HCT116 (cell line): ENCODE measurements at places on chromosomes 11 and 22. TPM values are rescaled to one million over a fixed set of nuclear protein-coding genes. Genes with fewer than 3 reads are reported as not detected.
A peak's percentile ranks its signal among the peaks of the same experiment; 100 is the strongest.

MAJIN gene
- not detected for total RNA-seq

ZBTB16 gene
- total RNA-seq = 0.30 TPM

UBQLN3 gene
- total RNA-seq = not detected

CYB5R3 gene
- 127 TPM for total RNA-seq

DNA sequence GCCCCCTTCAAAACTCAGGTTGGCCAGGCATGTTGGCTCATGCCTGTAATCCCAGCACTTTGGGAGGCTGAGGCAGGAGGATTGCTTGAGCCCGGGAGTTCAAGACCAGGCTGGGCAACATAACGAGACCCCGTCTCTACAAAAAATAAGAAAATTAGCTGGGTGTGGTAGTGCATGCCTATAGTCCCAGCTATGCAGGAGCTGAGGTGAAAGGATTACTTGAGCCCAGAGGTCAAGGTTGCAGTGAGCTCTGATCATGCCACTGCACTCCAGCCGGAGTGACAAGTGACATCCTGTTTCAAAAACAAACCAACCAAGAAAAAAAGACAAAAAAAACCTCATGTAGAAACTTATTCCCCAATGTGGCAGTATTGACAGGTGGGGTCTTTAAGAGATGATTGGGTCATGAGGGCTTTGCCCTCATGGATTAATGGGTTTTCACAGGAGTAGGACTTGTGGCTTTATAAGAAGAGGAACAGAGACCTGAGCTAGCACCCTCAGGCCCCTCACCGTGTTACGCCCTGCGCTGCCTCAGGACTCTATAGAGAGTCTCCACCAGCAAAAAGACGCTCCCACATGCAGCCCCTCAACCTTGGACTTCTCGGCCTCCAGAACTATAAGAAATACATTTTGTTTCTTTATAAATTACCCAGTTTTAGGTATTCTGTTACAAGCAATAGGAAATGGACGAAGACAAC is 22.3 kb downstream of the LAYN start:
- no peak overlapping the region for H3K27ac ChIP-seq
- no peak for DNase-seq
- H3K36me3 ChIP-seq = no peaks in the 10 kb centered on the region
- peaks cover 7% of the 10 kb centered on the region; the same call in 1 of the 2 replicates for H3K4me1 ChIP-seq

DNA sequence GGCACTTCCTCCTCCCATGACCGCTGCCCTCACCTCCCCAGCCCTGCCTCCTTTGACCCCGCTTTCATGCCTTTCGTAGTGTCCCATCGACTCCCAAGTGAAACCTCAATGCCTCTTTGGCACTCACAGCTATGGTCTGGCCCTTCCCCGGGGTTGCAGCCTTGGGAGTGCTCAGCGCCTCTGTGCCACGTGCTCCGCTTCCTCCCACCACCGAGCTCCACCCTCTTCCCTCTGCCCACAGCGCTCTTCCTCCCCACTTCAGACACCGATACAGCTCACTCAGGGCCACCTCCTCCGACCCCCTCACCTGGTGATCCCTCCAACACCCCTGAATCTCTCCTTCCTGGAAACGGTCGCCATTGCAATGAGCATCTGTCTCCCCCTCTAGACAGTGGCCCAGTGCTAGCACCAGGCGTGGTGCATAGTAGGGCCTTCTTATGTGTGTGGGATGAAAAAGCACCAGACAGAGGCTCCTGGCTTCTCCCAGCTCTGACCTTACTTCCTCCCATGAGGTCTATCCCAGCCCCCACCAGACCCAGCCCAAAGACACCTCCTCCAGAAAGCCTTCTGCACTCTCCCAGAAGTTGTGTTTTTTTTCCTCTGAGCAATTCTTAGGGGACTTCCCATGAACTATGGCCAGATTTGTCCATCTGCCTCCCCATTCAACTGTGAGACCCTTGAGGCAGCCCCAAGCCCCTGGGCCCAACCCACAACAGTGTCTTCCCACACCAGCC is 16.4 kb upstream of the SCGB1A1 start:
- no peaks in the 10 kb centered on the region for H3K27me3 ChIP-seq
- no peaks in the 10 kb centered on the region for H3K36me3 ChIP-seq
- no peak overlapping the region for H3K4me3 ChIP-seq
- no peak for DNase-seq
- H3K27ac ChIP-seq = no peak overlapping the region

GRCh38 chr11:33892906-33893594 is 1.2 kb upstream of the LMO2 start:
- no peak overlapping the region for H3K4me3 ChIP-seq
- H3K27ac ChIP-seq = no peak overlapping the region
- DNase-seq = no peak
- no peaks in the 10 kb centered on the region for H3K27me3 ChIP-seq

DNA sequence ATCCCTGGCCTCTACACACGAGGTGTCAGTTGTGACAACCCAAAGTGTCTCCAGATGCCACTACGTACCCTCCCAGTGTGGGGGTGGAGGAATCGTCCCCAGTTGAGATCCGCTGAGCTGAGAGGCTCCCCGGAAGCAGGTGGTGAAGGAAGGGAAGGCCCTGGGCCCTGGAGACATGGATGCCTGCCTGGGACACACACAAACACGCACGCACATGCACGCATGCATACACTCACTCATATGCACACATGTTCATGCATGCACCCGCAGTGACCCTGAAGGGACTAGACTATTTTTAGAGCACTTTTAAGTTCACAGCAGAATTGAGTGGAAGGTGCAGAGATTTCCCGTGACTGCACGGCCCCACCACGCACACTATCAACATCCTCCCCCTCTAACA is 50.9 kb downstream of the PARVB start:
- H3K27ac ChIP-seq = no peak overlapping the region
- H3K4me3 ChIP-seq = no peak overlapping the region
- no peak for DNase-seq
- no peaks in the 10 kb centered on the region for H3K36me3 ChIP-seq
- H3K4me1 ChIP-seq = no peaks in the 10 kb centered on the region

- H3K36me3 ChIP-seq = no peaks in the 10 kb centered on the region
- H3K27ac ChIP-seq = no peak overlapping the region
- DNase-seq = no peak
- no peaks in the 10 kb centered on the region for H3K27me3 ChIP-seq
- no peaks in the 10 kb centered on the region for H3K4me1 ChIP-seq
- H3K4me3 ChIP-seq = no peak overlapping the region
Measured at GRCh38 chr11:7004482-7004881, 15.7 kb downstream of the ZNF214 start.

GRCh38 chr11:133808393-133809140 is 36.7 kb downstream of the SPATA19 start:
- H3K4me1 ChIP-seq = no peaks in the 10 kb centered on the region

DNA sequence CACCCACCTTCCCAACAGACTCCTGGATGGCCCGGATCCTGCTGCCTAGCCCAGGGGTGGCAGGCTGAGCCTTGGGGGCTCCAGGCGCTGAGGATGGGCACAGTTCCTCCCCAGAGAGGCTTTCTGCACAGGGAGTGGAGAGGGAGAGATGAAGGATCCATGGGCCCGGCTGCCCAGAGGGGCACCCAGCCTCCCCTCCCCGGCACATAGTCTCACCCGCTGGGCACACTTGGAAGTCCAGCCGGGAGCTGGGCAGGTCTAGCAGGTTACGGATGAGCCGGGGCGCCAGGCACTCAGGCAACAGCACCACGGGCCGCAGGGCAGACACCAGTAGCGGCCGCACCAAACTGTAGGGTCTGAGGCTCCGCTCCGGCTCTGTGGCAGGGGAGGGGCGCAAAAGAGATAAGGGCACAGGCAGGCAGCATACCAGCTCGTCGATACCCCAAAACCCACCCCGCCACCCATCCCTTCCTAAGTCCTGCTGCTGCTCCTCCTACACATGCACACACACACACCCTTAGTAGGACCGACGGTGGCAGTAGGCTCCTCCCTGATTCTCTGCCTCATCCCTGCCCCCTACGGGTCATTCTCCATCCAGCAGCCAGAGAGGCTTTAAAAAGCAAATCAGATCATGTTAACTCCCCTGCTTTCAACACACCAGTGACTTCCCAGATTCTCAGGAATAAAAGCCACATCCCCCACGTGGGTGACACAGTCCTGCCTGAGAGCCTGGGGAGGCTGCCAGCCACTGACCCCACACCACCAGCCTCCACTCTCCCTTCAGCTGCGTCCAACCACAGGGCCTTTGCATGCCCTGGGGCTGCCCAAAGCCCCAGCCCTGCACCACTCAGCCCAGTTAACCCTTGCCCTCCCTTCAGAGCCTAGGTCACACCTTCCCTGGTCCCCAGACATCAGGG is 6.5 kb upstream of the MFNG start:
- H3K4me1 ChIP-seq = peaks cover 34% of the 10 kb centered on the region
- peaks cover 7% of the 10 kb centered on the region for H3K36me3 ChIP-seq
- H3K27me3 ChIP-seq = no peaks in the 10 kb centered on the region
- no peak overlapping the region for H3K4me3 ChIP-seq
- H3K27ac ChIP-seq = peak overlapping the region; percentile 16; the same call in 1 of the 2 replicates
- no peak for DNase-seq

- peaks cover 30% of the 10 kb centered on the region for H3K36me3 ChIP-seq
- H3K4me3 ChIP-seq = no peak overlapping the region
- H3K4me1 ChIP-seq = no peaks in the 10 kb centered on the region
- no peaks in the 10 kb centered on the region for H3K27me3 ChIP-seq
- DNase-seq = no peak
Measured at GRCh38 chr22:49785046-49785521, 42.6 kb downstream of the BRD1 start.

DNA sequence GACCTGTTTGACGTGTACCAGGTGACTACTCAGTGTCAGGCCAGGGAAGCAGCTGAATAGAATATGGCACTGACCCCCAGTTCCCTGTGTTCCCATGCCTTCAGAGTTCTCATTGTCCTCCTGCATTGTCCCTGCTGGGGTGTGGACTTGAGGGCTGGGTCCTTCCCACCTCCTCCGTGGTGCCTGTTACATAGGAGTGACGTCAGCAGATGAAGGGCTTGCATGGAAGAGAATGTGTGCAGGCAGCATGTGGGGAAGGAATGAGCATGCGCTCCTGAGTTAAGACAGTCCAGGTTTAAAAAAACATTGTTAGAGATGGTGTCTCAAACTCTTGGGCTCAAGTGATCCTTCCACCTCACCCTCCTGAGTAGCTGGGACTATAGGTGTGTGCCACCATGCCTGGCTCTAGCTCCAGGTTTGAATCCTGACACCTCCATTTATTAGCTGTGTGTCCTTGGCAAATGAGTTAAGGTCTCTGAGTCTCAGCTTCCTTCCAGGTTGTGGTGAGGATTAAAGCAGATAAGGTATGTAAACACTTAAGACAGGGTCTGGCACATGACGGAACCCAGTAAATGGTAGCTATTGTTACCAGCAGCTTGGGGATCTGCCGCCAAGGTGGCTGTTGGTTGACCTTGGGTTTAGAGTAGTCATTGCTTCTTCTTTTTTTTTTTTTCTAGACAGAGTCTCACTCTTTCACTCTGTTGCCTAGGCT is 7.5 kb upstream of the SOX10 start:
- no peak overlapping the region for H3K4me3 ChIP-seq
- no peak for DNase-seq
- H3K36me3 ChIP-seq = no peaks in the 10 kb centered on the region
- H3K27me3 ChIP-seq = no peaks in the 10 kb centered on the region
- H3K4me1 ChIP-seq = peaks cover 13% of the 10 kb centered on the region

DNA sequence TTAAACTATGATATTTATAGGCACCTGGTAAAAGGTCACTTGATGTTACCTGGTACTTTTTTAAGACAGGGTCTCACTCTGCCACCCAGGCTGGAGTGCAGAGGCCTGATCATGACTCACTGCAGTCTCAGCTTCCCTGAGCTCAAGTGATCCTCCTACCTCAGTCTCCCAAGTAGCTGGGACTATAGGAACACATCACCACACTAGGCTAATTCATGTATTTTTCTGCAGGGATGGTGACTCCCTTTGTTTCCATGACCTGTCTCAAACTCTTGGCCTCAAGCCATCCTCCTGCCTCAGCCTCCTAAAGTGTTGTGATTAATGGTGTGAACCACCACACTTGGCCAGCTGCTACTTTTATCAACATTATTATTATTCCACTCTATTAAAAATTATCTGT is 47.6 kb downstream of the OR4C45 start:
- H3K4me3 ChIP-seq = no peak overlapping the region
- H3K27me3 ChIP-seq = no peaks in the 10 kb centered on the region
- H3K4me1 ChIP-seq = no peaks in the 10 kb centered on the region
- no peak overlapping the region for H3K27ac ChIP-seq
- no peaks in the 10 kb centered on the region for H3K36me3 ChIP-seq
- DNase-seq = no peak

- H3K4me1 ChIP-seq = no peaks in the 10 kb centered on the region
- H3K27me3 ChIP-seq = no peaks in the 10 kb centered on the region
- H3K27ac ChIP-seq = no peak overlapping the region
- H3K4me3 ChIP-seq = no peak overlapping the region
- no peak for DNase-seq
- no peaks in the 10 kb centered on the region for H3K36me3 ChIP-seq
Measured at GRCh38 chr11:126421271-126421671, 65.8 kb downstream of the ST3GAL4 start.

DNA sequence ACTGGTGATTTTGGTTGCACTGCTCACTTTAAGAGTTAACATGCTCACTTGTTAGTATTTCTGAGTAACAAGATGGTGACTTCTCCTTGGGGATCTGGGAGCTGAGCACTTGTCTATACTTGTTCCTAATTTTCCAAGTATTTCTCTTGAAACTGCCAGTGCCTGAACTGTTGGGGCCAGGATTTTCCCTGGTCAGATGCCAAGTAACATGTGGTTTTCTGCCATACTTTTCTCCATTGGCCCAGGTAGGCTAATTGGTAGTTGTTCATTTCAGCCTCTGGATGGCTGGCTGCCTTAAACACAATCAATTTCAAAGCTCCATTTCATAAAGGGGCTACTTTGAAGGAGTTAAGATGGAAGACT is 35.0 kb downstream of the RNF141 start:
- H3K27me3 ChIP-seq = no peaks in the 10 kb centered on the region
- H3K4me3 ChIP-seq = no peak overlapping the region
- peaks cover 6% of the 10 kb centered on the region for H3K4me1 ChIP-seq
- H3K36me3 ChIP-seq = no peaks in the 10 kb centered on the region

- H3K27ac ChIP-seq = no peak overlapping the region
- DNase-seq = no peak
- no peaks in the 10 kb centered on the region for H3K27me3 ChIP-seq
- H3K4me3 ChIP-seq = no peak overlapping the region
- peaks cover 8% of the 10 kb centered on the region for H3K4me1 ChIP-seq
Measured at GRCh38 chr11:72425053-72425980, 9.0 kb downstream of the CLPB start.

DNA sequence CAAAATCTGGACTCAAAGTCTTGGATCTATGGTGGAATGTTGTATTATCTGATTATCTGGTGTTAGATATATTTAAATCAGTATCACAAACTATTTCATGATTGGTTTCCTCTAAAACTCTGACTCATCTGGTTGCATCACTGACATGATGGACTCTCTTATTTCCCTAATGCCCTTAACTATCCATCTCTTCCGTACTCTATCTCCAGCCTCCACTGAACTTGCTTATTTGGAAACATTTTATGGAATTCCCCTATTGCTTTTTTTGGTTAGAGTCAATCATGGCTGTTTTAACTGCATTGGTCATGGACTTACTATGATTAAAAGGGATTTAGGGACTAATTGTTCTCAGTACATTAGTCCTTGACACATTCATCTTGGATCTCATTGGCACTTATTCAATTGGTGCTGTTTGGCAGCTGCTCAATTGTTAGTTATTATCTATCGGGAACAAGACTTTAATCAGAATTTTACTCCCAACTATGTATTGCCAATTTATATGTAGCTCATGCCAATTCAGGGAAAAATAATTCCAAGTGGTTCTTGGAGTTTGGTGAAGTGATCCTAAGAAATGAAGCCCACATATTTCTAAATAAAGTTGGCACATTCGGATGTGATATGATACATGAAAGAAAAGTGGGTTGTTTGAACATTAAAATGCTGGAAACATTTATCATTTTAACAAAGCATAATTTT is 942.0 kb upstream of the CCDC90B start:
- DNase-seq = no peak
- peaks cover 5% of the 10 kb centered on the region; the same call in 1 of the 2 replicates for H3K27me3 ChIP-seq
- no peaks in the 10 kb centered on the region for H3K4me1 ChIP-seq
